Stimulated activated CD4-positive, alpha-beta T cell treated with anti-CD3 and anti-CD28 coated beads, Interleukin-15, amount 100 ng/mL, for 48 hours (primary cell): ENCODE measurements at places on chromosomes 16 and 17.

DNA sequence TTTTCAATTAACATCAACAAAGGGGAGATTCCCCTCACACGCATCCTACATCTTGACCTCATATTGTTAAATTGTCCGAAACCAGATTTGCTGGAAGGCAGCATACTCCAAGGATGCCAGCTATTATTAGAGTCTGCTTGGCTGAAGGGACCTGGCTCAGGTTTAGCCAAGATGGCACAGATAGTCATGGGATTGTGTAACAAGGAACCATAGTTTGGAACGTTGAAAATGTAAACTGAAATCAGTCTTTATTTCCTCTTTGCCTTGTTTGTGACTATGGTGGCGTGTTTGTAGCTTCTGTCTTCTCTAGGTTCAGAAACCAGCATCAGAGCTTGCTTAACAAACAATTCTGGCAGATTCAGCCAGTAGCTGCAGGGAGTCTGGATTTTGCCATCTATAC, 5.9 kb downstream of the ARSG start:
- DNase-seq, result no peak

DNA sequence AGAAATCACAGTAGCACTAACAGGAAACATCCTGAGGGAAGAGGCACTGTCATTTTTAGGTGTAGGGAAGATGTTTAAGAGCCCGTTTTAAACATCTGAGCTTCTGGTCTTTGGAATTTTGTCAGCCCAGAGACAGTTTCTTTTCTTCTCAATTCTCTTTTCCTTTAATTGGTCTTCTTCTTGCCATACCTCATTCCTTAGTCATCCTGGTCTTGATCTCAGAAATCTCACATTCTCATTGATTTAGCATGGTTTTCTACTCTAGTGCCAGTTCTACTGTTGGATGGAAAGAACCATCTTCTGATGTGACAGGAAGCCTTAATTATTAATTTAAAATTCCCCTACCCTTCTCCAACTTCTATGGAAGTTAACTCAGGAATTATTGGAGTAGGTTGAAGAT, 25.4 kb downstream of the BMERB1 start:
- no peak for DNase-seq

DNA sequence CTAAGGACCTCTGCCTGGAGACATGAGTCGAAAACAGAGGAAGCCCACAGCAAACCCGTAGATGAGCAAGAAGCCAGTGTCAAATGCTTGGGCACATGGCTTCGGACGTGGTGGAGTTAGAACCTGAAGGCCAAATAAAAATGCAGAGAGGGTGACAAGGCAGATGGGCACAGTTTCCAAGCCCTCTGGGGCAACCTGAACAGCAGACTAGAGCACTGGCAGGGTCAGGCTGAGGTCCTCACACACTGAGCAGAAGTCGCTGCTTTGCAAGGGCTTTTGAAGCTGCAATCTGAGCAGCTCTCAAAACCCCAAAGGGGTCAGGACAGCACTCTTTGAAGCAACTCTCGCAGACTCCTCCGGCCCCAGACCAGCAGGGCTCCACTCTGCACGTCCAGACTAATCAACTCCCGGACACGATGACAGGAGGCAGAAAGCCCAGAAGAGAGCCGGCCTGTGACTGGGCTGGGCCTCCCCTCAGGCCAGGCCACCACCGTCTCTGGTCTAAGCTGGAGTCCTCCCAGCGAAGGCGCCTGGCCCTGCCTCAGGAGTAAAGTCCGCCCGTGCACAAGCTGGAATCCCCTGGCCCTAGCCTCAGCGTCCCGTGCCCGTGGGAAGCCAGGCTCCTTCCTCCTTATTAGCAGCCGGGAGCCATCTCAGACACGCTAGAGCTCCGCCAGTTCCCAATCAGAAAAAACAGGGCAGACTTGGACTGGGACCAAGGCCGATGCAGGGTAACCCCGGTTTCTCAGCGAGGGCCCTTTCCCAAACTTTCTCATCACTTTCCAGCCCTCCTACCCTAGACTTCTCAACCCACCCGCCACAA, 924 bp downstream of the SMARCD2 start:
- DNase-seq, result no peak

DNA sequence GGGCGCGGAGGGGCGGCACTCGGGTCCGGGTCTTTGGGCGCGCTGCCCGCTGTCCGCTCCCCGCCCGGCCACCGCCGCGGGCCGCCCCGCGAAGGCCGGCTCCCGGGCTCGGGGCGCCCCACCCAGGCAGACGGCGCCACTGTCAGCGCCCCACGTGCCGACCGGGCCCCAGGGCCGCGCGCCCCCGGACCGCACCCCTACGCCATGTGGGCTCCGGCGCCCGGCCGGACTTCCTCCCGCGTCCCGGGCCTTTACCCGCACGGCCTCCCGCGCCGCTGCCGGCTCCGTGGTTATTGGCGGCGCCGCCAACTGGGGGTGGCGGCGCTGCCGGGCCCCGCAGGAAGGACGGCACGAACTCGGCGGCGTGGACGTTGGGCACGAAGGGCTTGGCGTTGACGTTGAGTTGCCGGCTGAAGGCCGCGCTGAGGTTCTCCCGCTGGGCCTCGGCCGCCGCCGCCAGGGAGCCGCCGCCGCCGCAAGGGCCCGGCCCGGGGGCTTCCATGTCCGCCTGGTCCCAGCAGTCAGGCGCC, 577 bp downstream of the GSPT1 start:
- peak; percentile 34 for DNase-seq

DNA sequence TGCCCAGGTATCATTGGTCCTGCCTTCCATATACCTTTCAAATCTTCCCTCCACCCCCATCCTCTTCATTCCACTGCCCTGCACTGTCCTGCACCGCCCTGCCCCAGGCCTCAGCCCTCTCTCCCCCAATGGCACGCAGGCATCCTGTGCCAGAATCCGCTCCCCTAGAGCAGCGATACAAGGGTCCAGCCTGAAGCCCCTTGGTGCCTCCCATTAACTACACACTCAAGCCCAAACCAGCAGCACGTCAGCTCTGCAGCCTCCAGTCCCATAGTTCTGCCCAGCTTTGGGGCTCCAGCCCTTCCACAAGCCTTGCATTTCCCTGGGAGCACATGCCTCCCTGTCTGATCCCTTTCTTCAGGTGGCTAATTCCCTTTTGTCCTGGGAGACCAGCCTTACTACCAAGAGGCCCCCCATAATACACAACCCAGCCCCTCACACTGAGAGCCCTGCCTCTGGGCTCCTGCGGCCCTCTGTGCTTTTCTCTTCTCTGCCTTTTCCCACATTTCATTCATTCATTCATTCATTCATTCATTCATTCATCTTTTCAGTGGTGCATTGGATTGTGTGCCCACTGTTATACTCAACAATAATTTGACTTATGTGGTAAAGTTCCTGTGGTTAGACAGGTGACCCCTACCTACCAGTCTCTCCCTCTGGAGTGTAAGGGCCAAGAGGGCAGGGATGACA, 26.8 kb upstream of the DLX3 start:
- no peak for DNase-seq
